ENCODE measurements at places on chromosomes 6 and 20.

DNA sequence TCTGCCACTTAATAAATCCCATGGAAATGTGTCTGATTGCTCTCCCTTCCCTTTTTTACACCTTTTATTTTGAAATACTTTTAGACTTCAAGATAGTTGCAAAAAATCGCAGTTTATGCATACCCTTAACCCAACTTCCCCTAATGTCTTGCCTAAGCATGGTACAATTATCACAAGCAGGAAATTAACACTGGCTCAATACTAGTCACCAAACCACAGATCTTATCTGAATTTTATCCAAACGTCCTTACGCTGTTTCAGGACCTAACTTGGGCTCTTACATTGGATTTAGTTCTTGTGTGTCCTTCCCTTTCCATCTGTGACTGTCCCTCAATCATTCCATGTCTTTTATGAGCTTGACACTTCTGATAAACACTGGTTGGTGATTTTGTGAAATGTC lies 146.3 kb downstream of the ZNF217 start:
- no peak for DNase-seq
- no peaks in the 10 kb centered on the region for H3K4me1 ChIP-seq
- H3K27ac ChIP-seq, result no peak overlapping the region
- H3K36me3 ChIP-seq, result no peaks in the 10 kb centered on the region
- H3K27me3 ChIP-seq, result no peaks in the 10 kb centered on the region

GRCh38 chr6:69623357-69623756 lies 173.5 kb downstream of the LMBRD1 start:
- no peak overlapping the region for H3K4me3 ChIP-seq
- no peaks in the 10 kb centered on the region for H3K36me3 ChIP-seq
- H3K4me1 ChIP-seq, result no peaks in the 10 kb centered on the region
- H3K27me3 ChIP-seq, result no peaks in the 10 kb centered on the region

GRCh38 chr6:31882344-31882743 lies 3.5 kb upstream of the SLC44A4 start:
- H3K27ac ChIP-seq, result no peak overlapping the region
- peaks cover 29% of the 10 kb centered on the region for H3K36me3 ChIP-seq
- no peaks in the 10 kb centered on the region for H3K4me1 ChIP-seq
- no peak overlapping the region for H3K4me3 ChIP-seq
- H3K27me3 ChIP-seq, result no peaks in the 10 kb centered on the region

- H3K27me3 ChIP-seq, result no peaks in the 10 kb centered on the region
- H3K4me3 ChIP-seq, result no peak overlapping the region
- peaks cover 6% of the 10 kb centered on the region for H3K36me3 ChIP-seq
Measured at GRCh38 chr6:158474961-158475343, 84.9 kb upstream of the TMEM181 start.
